Right cardiac atrium (tissue), 5 donors: ENCODE measurements at places on chromosomes 3 and 15. TPM values are rescaled to one million over a fixed set of nuclear protein-coding genes. Genes with fewer than 3 reads are reported as not detected.

- no peak for DNase-seq
Measured at GRCh38 chr3:56878074-56878473, 76.3 kb upstream of the ARHGEF3 start.

- no peak for DNase-seq
Measured at GRCh38 chr15:75790631-75791336, 52.5 kb upstream of the UBE2Q2 start.

DNA sequence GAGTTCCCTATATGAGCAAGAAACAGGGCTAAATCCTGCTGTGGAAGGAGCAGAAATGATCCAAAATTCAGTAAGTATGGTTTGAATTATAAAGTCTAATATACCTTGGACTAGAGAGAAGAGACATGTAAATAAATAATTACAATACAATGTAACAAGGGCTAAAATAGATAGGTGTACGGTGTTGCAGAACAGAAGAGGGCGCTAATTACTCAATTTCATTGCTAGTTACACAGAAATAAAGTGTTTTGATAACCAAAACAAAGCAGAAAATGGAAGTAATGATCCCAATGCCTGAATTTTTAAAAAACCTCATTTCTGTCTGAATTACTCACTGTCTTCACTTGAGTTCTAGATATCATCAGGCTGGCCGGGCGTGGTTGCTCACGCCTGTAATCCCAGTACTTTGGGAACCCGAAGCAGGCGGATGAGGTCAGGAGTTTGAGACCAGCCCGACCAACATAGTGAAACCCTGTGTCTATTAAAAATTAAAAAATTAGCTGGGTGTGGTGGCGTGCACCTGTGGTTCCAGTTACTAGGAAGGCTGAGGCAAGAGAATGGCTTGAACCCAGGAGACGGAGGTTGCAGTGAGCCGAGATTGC, 8.3 kb upstream of the PLCH1 start:
- no peak for DNase-seq

- no peak for DNase-seq
Measured at GRCh38 chr15:28020644-28021043, 78.5 kb downstream of the OCA2 start.

C3orf52 gene
- 1.1 TPM for total RNA-seq

- no peak for DNase-seq
Measured at GRCh38 chr3:136860541-136860940, 1.5 kb upstream of the NCK1 start.
